ENCODE measurements at places on chromosomes 7 and 10. TPM values are rescaled to one million over a fixed set of nuclear protein-coding genes. Genes with fewer than 3 reads are reported as not detected.

The AZGP1 gene
- 104 TPM for total RNA-seq

The ZNF438 gene
- 7.8 TPM for total RNA-seq

GRCh38 chr7:33500703-33501701 is 371.6 kb downstream of the BBS9 start:
- DNase-seq, result no peak

The CLRN3 gene
- 40.8 TPM for total RNA-seq

The CADPS2 gene
- total RNA-seq, result 38.4 TPM

- DNase-seq, result no peak
Observed at GRCh38 chr7:37550872-37551271, 102.2 kb upstream of the ELMO1 start.

DNA sequence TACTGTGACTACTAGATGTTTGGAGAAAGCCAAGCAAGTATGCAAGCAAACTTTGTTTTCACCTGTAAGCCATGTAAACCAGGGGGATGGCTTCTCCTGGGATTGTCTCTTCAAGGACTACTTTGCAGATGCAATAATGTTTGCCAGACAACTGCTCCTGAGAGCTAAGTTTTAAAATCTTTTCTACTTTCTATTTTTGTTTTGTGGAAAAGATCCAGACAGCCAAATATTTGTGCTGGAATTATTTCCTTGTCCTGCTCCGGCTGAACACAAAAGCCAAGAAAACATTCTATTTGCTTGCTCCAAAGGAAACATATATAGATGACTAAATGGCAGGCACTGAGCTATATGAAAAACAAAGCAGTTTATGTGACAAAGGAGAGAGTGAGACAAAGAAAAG is 51.6 kb downstream of the TFPI2 start:
- no peak for DNase-seq

The GPR15LG gene
- 0.32 TPM for total RNA-seq

DNA sequence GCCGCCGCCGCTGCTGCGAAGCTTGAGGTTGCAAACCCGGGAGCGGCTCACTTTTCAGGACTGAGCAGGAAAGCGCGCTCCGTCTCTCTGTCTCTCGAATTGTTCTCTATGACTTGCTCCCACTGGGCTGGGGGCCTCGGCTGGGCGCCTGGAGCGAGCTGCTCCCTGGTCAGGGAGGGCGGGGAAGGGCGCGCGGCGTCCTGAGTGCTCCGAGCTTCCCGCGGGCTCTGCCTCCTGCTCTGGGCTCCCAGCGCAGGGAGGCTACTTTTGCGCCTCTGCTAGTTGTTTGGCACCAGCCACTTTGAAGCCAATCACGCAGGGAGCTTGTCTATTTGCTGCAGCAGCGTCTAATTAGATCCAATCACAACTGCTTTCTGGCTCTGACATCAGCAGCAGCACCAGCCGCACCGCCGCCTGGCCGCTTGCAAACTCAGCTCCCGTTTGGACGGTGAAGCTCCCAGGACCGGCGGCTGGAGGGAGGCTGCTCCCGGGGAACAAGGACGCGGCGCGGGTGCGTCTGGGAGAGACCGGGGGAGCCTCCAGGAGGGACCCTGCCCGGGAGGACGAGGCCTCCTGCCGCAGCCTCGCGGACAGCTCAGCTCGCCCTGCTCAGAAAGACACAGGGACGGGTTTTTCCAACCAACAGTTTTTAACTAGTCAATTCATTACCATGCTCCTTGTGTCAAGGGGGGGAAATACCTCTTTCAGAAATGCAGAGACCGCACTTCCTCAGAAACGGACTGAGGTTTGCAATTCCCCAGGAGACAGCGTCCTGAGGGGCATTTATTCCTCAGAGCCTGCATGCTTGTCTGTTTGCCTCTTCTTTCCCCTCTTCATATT is at the start of gene ADARB2:
ADARB2 (minus strand) TSS at position 304 of the 840 bp plus-strand sequence.
- DNase-seq, result peak; percentile 52

GRCh38 chr10:19164461-19164860 is 115.9 kb downstream of the MALRD1 start:
- no peak for DNase-seq

DNA sequence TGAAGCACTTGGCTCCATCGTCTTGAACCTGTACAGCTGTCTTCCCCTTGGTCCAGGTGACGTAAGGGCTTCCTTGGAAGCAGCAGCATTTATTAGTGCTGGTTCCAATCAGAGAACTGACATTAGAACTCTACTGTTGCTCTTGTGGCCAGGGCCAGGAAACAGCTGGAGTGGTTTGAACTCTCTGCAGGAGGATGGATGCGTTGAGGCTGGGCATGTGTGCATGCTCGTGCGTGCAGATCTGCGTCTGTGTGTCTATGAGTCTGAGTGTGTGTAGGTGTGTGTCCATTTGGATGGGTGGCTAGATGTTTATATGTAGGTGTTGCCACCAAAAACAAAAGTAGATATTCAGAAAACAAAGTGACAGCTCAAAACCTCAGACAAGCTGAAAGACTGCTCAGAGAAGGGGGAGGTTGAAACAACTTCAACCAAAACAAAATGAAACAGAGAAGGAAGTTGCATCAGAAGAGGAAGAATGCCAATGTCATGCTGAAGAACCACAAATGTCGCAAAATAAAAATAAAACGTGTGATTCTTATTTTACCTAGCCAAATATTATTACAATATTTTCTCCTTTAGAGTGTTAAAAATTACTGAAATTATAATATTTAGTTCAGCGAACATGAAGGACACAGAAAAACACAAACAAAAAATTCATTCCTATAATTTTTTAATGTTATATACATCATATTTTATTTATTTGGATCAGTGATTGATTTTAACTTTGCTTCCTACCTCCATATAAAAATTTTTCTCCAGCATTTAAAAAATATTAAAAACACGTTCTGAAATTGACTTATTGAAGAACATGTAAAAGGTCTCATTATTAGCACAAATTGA is 96.1 kb upstream of the MKLN1 start:
- DNase-seq, result peak; percentile 57

- DNase-seq, result no peak
Observed at GRCh38 chr10:33204031-33204430, 130.4 kb downstream of the NRP1 start.

The TPK1 gene
- 4.7 TPM for total RNA-seq

The EN2 gene
- total RNA-seq, result not detected

DNA sequence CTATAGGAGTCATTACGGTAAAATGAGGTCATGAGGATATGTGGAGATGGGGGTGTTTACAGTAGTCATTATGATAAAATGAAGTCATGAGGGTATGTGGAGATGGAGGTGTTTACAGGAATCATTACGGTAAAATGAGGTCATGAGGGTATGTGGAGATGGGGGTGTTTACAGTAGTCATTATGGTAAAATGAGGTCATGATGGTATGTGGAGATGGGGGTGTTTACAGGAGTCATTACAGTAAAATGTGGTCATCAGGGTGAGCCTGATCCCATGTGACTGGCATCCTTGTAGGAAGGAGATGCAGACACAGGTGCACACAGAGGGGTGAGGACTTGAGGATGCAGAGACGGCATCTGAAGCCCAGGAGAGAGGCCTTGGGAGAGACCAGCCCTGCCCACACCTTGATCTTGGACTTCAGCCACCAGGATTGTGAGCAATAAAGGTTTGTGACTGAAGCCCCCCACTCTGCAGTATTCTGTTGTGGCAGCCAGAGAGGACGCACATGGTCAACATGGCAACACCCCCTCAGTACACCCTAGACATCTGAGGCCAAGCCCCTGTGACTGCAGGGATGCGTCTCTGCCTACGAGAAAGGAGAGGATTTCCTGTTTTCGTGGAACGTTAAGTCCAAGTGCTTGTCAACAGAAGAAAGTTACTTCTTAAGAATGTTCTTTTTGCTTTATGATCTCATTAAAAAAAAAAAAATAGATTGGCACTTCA is 544.4 kb downstream of the DNAJB6 start:
- DNase-seq, result no peak

DNA sequence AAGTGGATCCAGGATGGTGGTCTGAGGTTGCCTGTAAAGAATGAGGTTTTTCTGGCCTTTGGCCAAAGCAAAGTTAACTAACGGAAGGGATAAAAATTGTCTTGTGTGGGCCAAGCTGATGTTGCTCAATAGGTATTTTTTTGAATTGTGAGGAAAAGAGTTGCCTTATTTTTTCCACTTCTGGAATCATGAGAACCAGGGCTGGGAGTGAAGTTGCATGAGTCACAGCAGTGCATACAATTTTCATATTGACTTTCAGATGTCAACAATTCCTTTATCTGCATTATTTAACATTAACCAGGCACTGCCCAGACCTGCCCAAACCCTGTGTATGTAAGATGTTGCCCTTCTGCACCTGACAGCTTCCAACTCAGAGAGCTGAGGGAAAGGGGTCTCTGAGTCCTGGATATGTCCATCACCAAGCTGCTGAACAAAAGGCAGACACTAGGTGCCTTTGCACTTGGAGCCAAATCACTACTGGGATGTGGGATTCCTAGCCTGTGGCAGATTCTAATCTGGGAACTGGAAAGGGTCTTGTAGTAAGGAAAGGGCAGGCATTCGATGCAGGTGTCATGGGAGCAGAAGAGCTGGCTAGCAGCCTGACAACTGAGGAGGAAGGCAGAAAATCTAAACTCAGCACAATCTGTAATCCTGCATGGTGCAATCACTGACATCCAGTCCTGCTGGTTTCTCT is 52.3 kb upstream of the SLC35B4 start:
- DNase-seq, result peak; percentile 69

DNA sequence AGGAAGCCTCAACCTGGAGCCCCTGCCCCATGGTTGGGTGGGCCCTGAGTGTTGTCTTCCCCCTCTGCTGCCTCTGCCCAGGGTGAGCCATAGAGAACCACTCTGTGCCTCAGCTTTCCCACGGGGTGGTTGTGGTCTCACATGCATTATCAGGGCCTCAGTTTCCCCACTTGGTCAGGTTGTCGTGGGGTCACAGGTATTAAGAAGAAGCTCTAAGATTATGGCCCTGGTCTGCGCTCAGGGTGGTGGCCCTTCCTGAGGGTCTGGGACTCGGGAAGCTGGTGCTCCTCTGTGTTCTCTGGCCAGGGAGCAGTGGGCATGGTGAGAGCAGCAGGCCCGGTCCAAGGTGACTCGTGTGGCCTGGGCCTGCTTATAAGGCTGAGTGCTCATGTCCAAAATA is 17.8 kb downstream of the LRRC27 start:
- DNase-seq, result no peak

- DNase-seq, result no peak
Observed at GRCh38 chr7:123935436-123936381, 10.7 kb downstream of the SPAM1 start.

- no peak for DNase-seq
Observed at GRCh38 chr7:11552676-11553296, 279.2 kb downstream of the THSD7A start.

- DNase-seq, result no peak
Observed at GRCh38 chr7:3150027-3150426, 106.4 kb upstream of the CARD11 start.

The IL6 gene
- total RNA-seq, result 0.52 TPM

GRCh38 chr7:25732766-25733217 is 419.2 kb upstream of the NFE2L3 start:
- no peak for DNase-seq

DNA sequence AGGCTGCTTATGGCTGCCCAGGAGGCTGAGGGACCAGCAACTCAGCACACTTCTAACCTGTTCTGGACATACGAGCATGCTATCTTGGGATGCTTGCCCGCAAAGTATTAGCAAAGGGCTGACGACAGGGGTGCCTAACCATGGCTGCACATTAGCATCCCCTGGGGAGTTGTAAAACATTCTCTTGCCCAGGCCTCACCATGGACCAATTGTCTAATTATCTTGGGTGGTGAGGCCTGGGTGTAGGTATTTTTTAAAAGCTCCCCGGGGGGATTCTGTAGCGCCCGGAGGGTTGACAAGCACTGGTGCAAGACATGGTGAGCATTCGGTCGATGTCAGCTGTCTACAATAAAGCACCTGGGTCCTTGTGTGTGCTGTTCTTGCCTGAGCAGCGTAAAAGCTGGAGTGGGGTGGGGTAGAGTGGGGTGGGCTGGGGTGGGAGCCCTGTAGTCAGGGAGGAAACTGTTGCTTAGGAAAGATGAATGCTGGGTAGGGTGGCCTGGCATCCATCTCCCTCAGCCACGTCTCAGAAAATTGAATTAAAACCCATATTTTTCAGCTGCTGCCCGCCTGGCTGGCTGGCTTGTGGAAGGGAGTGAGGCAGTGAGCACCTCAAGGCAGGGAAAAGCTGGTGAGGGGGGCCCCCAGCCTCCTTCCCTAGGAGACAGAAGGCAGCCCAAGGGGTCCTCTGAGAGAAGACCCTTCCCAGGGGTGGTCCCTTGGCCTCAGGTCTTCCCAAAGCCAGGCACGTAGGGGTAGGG is 2.9 kb upstream of the ADCYAP1R1 start:
- no peak for DNase-seq

GRCh38 chr10:132627666-132628531 is 90.3 kb downstream of the INPP5A start:
- DNase-seq, result peak; percentile 42

The IFIT1B gene
- total RNA-seq, result not detected

The IGF2BP3 gene
- 0.66 TPM for total RNA-seq

The CCAR1 gene
- 48.1 TPM for total RNA-seq
